Natural killer cell (primary cell): ENCODE measurements at places on chromosomes 5 and 9.

GRCh38 chr9:87067426-87067825, 120.1 kb upstream of the GAS1 start:
- DNase-seq = no peak

- no peak for DNase-seq
Measured at GRCh38 chr5:100794218-100794617, 108.9 kb downstream of the ST8SIA4 start.

DNA sequence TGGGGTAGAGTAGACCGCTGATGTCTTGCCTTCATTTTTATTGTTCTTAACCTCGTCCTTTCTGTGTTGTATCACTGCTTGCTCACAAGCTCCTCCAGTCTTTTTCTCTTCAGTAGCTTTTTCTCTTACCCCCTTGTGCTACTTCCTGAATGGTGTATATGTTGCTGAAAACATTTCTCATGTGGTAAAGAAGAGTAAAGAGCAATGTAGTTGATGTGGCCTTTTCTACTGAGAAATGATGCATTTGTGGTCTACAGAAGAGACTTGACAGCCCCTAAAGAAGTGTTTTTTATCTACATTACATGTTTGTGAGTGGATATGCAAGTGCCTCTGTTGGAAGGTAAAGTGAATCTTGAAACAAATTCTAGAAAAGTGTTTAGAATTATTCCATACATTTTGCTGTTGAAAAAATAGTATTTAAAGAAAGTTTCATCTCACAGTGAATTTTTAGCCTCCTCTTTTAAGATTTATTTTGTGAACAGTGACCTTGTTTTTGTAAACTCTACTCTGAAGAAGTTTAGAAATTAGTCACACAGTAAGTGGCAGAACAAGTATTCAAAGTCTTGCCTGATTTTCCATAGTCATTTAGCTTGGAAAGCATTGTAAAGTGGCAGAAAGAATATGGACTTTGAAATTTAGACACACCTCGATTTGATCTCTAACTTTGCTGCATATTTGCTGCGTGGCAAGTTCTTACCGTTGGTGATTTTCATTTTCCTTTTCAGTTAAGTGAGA, 17.4 kb downstream of the CDC42SE2 start:
- peak; percentile 86 for DNase-seq

DNA sequence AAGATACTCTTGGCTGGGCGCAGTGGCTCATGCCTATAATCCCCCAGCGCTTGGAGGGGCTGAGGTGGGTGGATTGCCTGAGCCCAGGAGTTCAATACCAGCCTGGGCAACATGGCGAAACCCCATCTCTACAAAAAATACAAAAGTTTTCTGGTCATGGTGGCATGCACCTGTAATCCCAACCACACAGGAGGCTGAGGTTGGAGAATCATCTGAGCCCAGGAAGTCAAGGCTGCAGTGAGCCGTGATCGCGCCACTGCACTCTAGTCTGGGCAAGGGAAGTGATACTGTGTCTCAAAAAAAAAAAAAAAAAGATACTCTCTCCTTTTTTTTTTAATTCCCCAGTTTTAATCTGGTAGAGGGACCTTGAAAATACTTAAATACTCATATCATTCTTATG, 15.0 kb downstream of the ANKRD33B start:
- DNase-seq = peak; percentile 1

- no peak for DNase-seq
Measured at GRCh38 chr5:39829441-39829840, 404.7 kb upstream of the DAB2 start.
